ENCODE measurements at places on chromosomes 4 and X. TPM values are rescaled to one million over a fixed set of nuclear protein-coding genes. Genes with fewer than 3 reads are reported as not detected.

DNA sequence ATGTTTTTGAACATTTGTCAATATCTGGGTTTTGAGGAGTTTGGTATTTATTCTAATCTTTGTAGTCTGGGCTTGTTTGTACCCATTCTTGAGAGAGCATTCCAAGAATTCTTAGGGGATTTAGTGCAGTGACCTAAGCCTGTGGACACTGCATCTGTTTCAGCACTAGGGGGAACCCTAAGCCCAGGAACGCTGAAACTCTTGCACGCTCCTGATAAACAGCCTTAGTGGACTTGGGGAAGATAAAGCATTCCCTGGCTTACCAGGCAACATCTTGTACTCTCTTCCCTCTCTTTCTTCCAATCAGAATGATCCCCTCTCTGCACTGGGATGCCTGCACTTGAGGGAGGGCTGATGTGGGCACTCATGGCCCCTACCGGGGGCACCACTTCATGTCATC, 654.9 kb upstream of the HTR2C start:
- no peak for DNase-seq

DNA sequence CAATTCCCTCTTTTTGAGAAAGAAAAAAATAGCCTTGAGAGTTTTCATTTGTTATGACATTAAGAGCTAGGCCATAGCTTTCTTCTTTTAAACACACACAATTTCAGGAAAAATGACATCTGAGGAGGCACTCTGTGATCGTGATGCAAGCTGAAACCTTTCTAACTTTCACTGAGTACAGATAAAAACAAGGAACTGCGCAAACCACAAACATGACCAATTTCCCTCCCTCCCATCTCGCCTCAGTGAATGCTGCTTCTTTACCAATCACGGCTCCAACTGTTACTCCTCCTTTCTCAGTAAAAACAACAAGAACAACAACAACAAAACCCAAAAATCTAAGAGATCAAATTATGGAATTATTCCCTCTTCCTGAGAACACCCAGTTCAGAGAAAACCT, 626.8 kb downstream of the TLL1 start:
- DNase-seq = no peak

- DNase-seq = no peak
Observed at GRCh38 chr4:105472871-105473323, 965 bp downstream of the PPA2 start.

DNA sequence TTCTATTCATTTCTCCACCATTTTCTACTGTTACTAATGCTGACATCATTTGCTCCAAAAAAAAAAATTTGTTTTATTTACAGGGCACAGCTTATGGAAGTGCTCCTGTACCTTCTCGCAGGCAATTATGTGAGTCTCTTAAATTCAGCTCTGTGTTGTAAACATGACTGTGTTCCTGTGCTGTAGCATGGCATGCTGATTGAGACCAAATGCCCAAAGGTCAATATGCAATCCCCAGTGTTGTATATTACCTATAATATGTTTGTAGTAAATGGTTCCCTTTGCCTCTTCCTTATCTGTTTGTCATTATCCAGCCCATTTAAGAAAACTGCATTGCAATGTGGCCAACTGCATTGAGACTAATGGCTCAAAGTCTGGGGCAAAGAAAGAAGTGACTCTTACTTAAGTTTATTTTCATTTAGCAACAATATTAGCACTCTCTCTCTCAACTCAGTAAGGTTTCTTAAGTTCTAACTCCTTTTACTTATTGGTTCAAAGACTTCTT, 1020.0 kb upstream of the GRID2 start:
- DNase-seq = no peak

DNA sequence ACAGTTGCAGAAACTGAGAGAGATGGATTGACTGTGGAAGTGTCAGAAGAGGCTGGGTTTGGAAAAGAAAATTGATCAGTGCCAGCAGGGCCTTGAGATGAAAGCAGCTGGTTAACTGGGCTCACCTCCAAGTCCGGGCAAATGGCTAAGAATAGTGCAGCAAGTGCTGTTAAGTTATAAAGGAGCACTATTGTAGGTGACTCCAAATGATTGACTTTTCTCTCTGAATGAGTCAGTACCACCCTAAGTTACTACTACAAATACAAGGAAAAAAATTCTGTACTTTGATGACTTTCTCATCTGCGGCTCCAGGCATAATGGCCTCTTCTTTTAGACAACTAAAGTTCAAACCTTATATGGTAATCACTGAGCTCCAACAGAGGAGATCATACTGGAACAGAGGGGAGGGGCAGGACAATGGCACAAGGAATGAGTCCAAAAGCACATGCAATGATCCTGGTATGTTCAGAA, 733.4 kb upstream of the INTU start:
- DNase-seq = no peak

DNA sequence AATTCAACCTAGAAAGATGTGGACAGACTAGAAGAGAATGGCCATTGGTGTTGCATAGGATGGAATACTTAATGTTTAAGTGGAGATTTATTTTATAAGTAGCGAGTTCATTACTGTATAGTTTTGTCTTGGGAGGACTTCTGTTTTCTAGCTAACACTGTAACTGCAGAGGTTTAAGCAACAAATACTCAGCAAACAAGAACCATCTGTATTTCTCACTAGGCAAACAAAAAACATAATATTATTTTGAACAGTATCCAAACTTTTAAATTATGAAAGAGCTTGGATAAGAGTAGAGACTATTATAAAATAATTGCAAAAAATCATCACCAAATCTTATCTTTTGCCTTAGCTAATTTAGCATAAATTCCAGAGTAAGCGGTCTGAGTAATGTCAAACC, 121.1 kb downstream of the GLRA3 start:
- no peak for DNase-seq

GRCh38 chr4:23819041-23819511, 70.8 kb downstream of the PPARGC1A start:
- no peak for DNase-seq

- no peak for DNase-seq
Observed at GRCh38 chrX:34764852-34765361, 107.8 kb upstream of the TMEM47 start.

- no peak for DNase-seq
Observed at GRCh38 chr4:133154725-133155124, 5.6 kb downstream of the PCDH10 start.

- DNase-seq = no peak
Observed at GRCh38 chr4:152803541-152803940, 23.8 kb downstream of the ARFIP1 start.

- no peak for DNase-seq
Observed at GRCh38 chrX:39726771-39727170, 371.0 kb downstream of the BCOR start.

DNA sequence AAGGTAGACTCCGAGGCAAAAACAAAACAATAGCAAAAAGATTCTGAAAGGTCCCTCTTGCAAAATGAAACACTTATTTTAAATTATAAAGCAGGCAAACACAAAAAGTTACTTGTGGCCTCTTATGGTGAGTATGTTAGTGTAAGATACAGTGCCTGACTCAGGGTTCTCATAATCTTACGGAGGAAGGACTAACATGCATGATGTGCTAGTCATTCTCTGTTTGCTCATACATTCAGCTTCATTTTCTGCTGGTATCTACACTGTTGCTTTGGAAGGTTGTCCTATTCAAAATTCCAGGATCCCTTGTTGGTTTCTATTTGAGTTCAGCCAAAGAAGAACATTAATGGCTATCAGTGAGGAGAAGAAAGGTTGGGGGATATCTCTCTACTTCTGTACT, 249.1 kb upstream of the FAM47A start:
- no peak for DNase-seq

DNA sequence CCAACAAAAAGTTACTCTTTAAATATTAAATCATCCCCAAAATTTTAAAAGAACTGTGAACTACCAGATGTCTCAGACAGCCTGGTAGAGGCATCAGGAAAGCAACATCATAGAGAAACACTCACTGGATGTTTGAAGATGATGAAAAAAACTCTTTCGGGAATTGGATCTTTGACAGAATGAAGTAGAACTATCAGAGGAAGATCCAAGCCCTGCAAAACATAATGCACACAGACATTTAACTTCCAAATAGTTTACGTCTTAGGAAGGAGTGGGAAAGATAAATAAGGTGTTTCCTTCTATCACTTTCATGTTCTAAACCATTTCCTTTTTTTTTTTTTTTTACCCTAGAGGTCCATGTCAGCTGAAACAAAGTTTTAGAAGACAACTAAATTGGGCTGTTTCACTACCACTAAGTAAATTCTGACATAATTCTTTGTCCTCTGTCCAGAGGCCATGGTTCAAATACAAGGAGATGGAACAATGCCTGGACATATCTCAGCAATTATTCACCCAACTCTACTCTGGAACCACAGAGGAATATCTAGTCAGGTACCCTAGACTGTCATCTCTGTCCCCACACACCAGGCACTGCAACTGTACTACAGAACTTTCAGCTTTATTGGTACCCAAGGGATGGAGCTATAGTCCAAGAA, 217.7 kb upstream of the INTU start:
- no peak for DNase-seq

DNA sequence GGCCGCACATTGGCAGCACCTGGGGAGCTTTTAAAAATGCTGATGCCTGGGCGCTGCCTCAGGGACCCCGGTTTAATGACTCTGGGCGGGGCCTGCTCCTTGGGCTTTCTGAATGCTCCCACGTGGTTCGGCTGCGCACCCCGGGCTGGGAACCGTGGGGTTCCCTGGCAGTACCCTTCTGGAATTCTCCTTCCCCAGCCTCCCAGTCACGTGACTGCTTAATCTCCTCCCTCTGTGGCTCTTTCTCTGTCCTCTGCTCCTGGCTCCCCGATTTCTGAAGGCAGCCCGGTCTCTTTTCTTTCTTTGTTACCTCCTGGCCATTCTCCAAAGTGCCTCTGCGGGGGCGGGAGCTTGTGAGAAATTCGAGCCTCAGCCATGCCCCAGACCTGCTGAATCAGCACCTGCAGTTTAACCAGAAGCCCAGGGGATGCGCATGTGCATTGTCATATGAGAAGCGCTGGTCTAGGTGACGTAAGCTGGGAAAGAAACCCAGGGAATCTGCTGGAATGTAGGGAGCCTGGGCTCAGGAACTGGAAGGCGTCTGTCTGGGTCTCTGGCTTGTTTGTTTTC, 16.6 kb downstream of the CLCN4 start:
- no peak for DNase-seq

DNA sequence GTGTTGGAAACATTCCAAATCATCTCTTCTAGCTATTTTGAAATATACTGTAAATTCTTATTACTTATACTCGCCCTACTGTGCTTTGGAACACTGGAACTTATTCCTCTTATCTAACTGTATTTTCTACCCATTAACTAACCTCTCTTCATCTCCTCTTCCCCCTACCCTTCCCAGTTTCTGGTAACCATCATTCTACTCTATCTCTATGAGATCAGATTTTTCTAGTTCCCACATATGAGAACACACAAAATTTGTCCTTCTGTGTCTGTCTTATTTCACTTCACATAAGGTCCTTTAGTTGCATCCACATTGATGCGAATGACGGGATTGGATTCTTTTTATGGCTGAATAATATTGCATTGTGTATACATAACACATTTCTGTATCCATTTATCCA, 1003.8 kb upstream of the INTU start:
- no peak for DNase-seq

DNA sequence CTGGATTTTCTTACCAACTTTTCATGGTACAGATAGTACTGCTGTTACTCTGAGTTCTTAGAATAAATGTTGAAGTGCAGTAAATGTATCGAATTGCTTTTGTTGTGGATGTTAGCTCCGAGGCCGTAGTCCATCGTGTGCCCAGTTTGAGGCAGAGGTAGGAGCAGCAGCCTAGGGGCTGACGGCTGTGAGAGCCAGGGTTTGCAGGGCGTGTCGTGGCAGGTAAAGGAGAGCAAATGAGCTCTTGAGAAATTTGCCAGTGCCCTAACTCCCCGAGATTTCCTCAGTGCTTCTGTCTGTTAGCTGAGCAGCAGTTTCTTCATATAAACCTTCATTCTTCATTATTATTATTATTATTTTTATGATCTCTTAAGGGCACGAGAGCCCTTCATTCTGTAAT, 21.6 kb downstream of the PRIMPOL start:
- no peak for DNase-seq

GRCh38 chrX:150841456-150842197, 56.8 kb downstream of the CD99L2 start:
- DNase-seq = no peak

DNA sequence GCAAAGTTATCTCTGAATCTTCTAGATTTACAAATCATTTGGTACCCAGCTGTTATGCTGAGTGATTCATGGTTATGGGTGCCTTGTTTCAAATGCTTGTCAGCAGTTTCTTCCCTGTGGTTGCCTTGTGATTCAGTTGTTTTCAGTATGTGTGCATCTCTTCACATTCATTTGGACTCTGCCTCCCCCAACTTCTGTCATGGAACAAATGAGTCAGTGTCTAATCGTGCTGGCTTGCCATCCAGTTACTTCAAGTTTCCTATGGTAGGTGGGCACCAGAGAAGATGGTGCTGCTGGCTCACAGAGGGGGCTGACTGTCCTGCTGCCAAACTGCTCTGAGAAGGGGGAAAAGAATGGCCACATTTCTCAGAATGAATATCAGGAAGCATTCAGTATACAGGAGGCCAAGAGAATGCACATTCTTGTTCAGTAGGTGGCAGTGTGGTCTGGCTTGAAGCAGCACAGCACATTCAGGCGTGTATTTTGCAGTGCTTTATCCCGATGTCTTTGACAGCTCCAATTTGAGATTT, 260.9 kb downstream of the GLUD2 start:
- no peak for DNase-seq

DNA sequence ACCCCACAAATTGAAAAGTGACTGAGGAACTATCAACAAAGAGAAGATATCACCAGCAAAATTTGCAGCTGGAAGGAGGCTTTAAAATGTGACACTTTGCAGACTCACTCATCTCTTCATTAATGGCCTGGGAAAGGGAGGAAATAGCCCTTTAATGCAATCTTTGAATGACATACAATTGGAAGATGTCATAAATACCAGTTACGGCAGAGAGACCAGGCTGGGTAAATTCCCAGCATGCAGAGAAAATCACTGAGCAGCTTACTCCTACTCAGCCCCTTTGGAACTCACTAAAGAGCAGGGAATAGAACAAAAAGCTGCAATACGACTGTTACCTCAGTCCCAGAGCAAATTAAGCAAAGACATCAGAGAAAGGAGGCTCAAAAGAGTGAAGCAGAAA, 238.9 kb downstream of the HS3ST1 start:
- DNase-seq = no peak

GRCh38 chr4:112704991-112705845, 68.3 kb downstream of the LARP7 start:
- no peak for DNase-seq

GRCh38 chr4:86685401-86685800, 91.3 kb downstream of the PTPN13 start:
- DNase-seq = no peak

- DNase-seq = no peak
Observed at GRCh38 chr4:5338531-5338930, 287.3 kb downstream of the STK32B start.

GRCh38 chr4:138841343-138841742, 174.2 kb upstream of the NOCT start:
- DNase-seq = no peak

The ABLIM2 gene
- 26.7 TPM for total RNA-seq

The MAMLD1 gene
- total RNA-seq = 1.4 TPM

The C4orf36 gene
- 5.0 TPM for total RNA-seq

The SPANXA1 gene
- not detected for total RNA-seq

The REST gene
- 19.3 TPM for total RNA-seq

The NLGN3 gene
- total RNA-seq = 0.21 TPM

The KDR gene
- 23.8 TPM for total RNA-seq

The FABP2 gene
- total RNA-seq = not detected

The FGF2 gene
- 0.68 TPM for total RNA-seq

The PAGE1 gene
- not detected for total RNA-seq

The SLC16A2 gene
- total RNA-seq = 0.99 TPM

The HMX1 gene
- 0.19 TPM for total RNA-seq

The ANXA3 gene
- total RNA-seq = 84.9 TPM

The H2BW2 gene
- not detected for total RNA-seq

The SPANXA2 gene
- not detected for total RNA-seq

The APBB2 gene
- 19.1 TPM for total RNA-seq

The YY2 gene
- 3.4 TPM for total RNA-seq

The UGT2B7 gene
- total RNA-seq = not detected

Data from esophagus squamous epithelium (tissue), 5 donors.